ENCODE measurements at places on chromosomes 6 and 20.

GRCh38 chr6:22240025-22240424 lies 56.8 kb downstream of the PRL start:
- DNase-seq, result no peak

GRCh38 chr6:170080828-170081371 lies 210.0 kb downstream of the DLL1 start:
- DNase-seq, result no peak

DNA sequence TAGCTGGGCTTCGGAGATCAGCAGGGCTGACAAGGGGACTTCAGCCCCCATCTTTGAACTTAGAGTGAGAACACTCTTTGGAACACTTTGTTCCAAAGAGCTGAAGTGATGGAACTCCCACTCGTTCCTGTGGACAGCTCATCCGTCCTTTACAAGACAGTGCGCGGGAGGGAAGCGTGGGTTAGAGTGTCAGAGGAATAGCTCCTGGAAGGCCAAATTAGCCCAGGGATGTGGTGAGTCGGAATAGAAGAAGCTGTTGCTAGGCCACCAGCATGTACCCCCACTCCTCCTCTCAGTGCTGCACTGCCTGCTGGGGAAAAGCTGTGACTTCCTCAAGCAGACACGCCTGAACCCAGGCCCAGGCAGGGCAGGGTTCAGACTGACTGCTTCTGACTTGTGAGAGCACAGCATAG lies 1.7 kb downstream of the SDCBP2 start:
- DNase-seq, result no peak

DNA sequence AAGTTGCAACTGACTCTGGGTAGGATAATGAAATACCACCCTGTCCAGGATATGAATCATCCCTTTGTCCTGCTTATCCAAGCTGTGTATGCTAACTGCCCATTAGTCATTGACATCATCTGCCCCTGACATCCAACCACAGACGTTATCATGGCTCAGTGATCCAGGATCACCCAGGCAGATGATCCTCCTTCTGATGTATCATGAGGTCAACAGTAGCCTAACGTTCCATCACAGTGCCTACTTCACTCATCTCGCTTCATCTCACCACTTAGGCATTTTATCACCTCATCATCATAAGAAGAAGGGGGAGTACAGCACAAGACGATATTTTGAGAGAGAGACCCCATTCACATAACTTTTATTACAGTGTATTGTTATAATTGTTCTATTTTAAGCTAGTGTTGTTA lies 13.4 kb upstream of the BTN3A2 start:
- no peak for DNase-seq

GRCh38 chr20:58597249-58597891 lies 53.7 kb upstream of the STX16 start:
- no peak for DNase-seq

DNA sequence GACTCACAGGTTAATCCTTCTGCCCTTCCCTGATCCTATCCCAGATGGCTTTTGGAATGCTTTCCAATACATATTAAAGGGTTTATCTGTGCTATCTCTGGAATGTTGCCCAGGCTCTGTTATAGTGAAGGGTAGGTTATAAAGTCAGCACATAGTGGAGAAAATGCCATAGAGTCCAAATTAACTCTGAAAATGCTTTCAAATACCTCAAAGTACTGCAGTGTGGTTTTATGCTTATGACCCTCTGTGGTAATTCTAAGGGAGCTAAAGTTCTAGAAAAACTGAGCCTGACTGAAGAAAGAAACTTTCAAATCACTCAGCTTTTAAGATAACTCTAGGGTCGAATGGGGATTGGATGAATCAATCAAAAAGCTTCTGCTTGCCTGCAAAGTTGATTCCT lies 159.8 kb downstream of the PLCB1 start:
- no peak for DNase-seq

DNA sequence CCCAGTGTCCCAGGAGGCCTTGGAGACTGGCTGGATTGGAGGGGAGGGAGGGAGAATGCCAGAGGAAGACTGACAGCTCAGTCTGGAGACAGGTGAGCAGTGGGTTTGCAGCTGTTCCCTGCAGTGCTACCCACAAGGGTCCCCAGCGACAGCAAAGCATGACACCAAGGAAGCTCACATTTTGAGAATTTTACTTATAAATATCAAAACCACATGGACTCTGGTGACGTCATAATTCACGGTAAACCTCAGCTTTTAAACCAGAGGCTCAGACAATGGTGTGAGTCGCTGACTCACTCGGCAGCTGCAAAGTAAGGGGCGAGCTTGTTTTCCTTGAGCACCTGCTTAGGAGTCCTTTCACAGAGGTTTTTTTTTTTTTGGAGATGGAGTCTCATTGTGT lies 65.2 kb downstream of the THBS2 start:
- no peak for DNase-seq

DNA sequence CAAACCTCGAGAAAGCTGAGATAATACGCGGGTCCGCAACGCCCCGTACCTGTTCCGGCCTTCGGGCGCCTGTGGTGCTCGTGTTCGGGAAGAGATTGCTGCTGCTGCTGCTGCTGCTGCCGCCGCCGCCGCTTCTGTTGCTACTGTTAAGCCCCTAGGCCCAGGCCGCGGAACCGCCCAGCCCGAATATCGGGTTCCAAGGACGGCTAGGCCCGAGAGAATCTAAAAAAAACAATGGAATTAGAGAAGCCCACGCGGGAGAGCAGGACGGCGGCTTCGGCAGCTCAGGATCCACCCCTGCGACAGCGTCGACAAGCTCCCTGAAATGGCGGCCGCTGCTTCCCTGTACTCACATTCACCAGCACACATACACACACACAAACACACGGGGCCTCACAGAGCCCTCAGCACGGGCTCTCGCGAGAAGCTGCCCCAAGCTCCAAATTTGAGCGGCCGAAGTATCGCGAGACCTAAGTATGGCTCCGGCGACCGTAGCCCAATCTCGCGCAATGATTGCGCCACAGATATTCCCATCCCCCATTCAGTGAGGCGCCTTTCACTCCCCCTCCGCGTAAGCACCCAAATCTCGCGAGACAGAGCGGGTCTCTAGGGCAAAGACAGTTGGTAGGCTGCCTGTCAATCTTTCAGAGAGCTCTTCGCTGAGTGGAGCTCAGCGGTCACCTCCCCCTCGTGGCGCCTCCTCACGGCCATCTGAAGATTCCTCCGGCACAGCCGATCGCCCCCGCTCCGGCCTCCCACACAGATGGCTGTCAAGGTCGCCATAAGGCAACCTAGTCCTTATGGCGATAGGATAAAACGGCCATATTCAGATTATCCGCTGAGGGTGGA lies at the start of gene RBM39:
RBM39 (minus strand) TSS at position 369 of the 849 bp plus-strand sequence. CDS start 1,386 bp downstream, outside the sequence.
- DNase-seq, result peak; percentile 90

DNA sequence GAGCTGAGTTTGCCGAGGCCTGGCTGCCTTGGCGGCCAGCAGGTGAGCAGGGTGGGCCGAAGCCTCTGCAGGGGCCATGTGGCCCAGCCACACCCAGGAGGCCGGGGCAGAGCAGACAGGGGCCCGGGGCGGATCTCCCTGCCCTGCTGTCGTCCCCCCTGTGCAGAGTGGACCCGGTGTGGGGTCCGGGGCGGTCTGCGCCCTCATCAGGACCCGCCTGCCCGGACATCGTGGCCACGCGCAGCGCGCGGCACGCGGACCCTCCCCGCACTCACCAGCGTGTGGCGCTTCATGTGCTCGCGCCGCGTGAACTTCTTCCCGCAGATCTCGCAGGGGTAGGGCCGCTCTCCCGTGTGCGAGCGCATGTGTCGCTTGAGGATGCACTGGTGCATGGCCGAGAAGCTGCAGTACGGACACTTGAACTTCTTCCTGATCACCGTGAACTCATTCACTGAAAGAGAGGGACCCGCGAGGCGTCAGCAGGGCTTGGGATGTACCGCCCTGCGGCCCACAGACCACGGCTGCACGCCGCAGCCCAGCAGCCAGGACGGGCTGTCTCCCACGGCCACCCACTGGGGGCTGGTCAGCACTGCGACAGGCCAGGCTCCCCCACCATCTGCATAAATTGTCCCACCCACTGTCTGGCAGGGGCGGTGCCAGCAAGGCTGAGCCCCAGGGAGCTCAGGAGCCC lies 13.0 kb downstream of the SLC2A4RG start:
- peak; percentile 14 for DNase-seq

- DNase-seq, result no peak
Measured at GRCh38 chr6:52500238-52501129, 76.4 kb downstream of the TRAM2 start.

GRCh38 chr6:100880853-100881706 lies at the start of gene ASCC3:
Gene ASCC3, minus strand, starts transcription at chr6:100881329. Its CDS starts 13,332 bp downstream, at chr6:100867997.
- DNase-seq, result peak; percentile 89

DNA sequence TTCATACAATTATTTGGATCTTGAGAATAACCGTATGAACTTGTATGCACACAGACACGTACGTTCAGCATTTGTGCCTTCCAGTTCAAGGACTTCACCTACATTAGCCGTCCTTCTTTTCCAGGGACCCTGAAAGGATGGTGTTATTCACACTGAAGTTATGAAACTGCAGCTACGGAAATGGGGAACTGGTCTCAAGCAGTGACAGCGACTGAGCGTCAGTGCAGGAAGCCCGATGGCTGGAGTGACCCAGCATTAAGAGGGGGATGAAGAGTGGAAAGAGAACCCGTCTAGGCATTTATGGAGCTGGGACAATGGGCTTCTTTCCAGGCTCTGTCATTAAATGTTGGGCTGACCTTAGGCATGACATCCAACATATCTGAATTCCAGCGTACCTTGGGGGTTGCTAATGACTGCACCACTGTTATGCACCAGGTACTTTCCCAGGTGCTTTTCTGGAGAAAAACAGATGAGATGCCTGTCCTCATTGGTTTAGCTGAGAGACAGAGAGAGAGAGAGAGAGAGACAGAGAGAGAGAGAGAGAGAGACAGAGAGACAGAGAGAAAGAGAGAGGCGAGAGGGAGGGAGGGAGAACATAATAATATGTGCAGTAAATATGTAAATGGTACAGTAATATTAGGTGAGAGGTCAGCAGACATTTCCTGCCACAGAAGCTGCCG lies 204.7 kb upstream of the EXOC2 start:
- DNase-seq, result no peak

Data from GM13977 (cell line).